ENCODE measurements at places on chromosomes 7 and 10. TPM values are rescaled to one million over a fixed set of nuclear protein-coding genes. Genes with fewer than 3 reads are reported as not detected.

CCDC7 gene
- total RNA-seq: 6.9 TPM

DNA sequence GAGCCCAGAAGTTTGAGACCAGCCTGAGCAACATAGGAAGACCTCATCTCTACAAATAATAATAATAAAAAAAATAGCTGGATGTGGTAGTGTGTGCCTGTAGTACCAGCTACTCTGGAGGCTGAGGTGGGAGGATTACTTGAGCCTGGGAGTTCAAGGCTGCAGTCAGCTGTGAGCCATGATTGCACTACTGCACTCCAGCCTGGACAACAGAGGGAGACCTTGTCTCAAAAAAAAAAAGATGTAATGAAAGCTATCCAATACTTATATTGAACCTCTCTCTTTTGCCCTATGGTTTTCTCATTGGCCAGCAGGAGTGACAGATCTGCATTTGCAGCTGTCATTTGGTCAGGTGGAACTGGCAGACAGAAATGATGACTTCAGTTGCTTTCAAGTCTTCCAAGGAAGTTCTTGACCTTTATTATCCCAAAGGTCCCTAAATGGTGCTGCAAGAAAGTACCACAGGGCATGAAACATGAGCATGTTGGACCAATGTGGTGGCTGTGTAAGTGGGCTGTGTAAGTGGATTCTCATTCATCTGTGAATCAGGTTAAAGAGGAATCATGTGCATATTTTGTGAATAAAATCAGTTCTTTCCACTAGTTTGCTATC is 99.4 kb downstream of the CALD1 start:
- DNase-seq: no peak

GRCh38 chr10:121063744-121064143 is 212.6 kb downstream of the WDR11 start:
- no peak for DNase-seq

RALA gene
- total RNA-seq: 24.1 TPM

GRCh38 chr7:135508883-135509588 is 866 bp downstream of the CNOT4 start:
- DNase-seq: no peak

DNA sequence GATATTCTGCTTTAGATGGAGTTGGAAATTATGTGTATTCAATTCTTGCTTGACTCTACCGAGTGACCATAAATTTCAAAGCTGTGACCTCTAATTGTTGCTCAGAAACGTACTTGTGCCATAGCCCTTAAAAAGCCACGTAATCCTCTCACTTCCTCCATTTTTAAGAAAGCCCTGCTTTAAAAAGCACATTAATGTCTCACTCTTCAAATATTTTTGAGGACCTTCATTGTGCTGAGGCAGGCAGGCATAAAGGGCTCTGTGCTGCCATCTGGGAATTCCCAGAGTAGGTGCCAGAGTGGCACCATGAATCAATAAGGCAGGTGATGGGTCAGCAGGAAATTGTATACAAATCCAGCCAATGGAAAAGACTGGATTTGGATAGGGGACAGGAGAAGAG is 97.7 kb upstream of the FAM204A start:
- DNase-seq: no peak

ENO4 gene
- total RNA-seq: not detected

Measured in suprapubic skin (tissue), 4 donors.